ENCODE measurements at places on chromosomes 4 and X. TPM values are rescaled to one million over a fixed set of nuclear protein-coding genes. Genes with fewer than 3 reads are reported as not detected.

SPCS3 gene
- total RNA-seq = 178 TPM

MYOZ2 gene
- not detected for total RNA-seq

ENAM gene
- 0.76 TPM for total RNA-seq

NUDT11 gene
- 0.76 TPM for total RNA-seq

SMIM10 gene
- total RNA-seq = 0.24 TPM

SMIM31 gene
- total RNA-seq = not detected

FRMPD4 gene
- total RNA-seq = not detected

SASH3 gene
- total RNA-seq = 222 TPM

AMOT gene
- 0.34 TPM for total RNA-seq

ZMAT1 gene
- total RNA-seq = 6.0 TPM

TMPRSS11D gene
- total RNA-seq = not detected

RAI2 gene
- not detected for total RNA-seq

MAGEA4 gene
- not detected for total RNA-seq

XAGE1A gene
- not detected for total RNA-seq

TLR3 gene
- 0.53 TPM for total RNA-seq

IL9R gene
- 20.4 TPM for total RNA-seq

SMR3B gene
- total RNA-seq = not detected

DACH2 gene
- not detected for total RNA-seq

SMARCA1 gene
- not detected for total RNA-seq

ALB gene
- total RNA-seq = not detected

NKX3-2 gene
- not detected for total RNA-seq

KLF8 gene
- total RNA-seq = 8.1 TPM

BCORL1 gene
- total RNA-seq = 7.1 TPM

FMR1NB gene
- not detected for total RNA-seq

UBQLN2 gene
- 81.9 TPM for total RNA-seq

EMCN gene
- total RNA-seq = not detected

KIT gene
- 0.03 TPM for total RNA-seq

F11 gene
- not detected for total RNA-seq

NUDT10 gene
- 0.34 TPM for total RNA-seq

NRK gene
- not detected for total RNA-seq

HSD17B13 gene
- total RNA-seq = 0.15 TPM

DHX15 gene
- 151 TPM for total RNA-seq

DKK2 gene
- not detected for total RNA-seq

TASL gene
- 4.5 TPM for total RNA-seq

TCEAL9 gene
- total RNA-seq = 1.6 TPM

TCEAL7 gene
- total RNA-seq = not detected

USP26 gene
- total RNA-seq = not detected

MSX1 gene
- not detected for total RNA-seq

GAGE12E gene
- total RNA-seq = not detected

PRRG1 gene
- not detected for total RNA-seq

Data from activated naive CD4-positive, alpha-beta T cell treated with anti-CD3 and anti-CD28 coated beads, Interleukin-2, amount 10 ng/mL, durations not matched to agents 5 hours and 36 hours (primary cell).